HFFc6 (cell line): ENCODE measurements at places on chromosomes 1 and 21.

GRCh38 chr21:16571594-16571993, 841.8 kb downstream of the USP25 start:
- DNase-seq, result no peak

GRCh38 chr1:164753521-164754077, 194.6 kb downstream of the PBX1 start:
- DNase-seq, result no peak

DNA sequence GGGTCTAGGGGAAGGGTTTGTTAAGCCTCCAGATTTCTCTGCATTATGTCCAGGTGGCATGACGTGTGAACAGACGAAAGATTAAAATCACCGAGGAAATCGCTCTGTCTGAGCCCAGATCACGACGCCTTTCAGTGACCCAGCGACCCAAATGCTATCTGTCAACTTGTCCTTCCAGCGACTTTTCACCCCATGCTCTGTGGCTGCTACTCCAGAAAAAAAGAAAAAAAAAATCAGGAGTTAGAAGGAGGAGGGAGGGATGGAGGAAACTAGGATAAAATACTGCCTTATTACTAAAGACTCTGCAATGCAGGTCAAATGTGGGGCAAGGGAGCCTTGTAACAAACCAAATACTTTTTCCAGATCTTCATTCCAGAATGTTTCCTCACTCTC, 352.0 kb downstream of the NUF2 start:
- DNase-seq, result peak; percentile 63

- no peak for DNase-seq
Measured at GRCh38 chr21:29771491-29772066, 168.2 kb downstream of the GRIK1 start.

GRCh38 chr1:65079941-65080340, 68.1 kb upstream of the AK4 start:
- DNase-seq, result no peak

- no peak for DNase-seq
Measured at GRCh38 chr1:9251501-9251900, 16.9 kb downstream of the H6PD start.

GRCh38 chr1:40663324-40664166, 1.9 kb downstream of the RIMS3 start:
- DNase-seq, result no peak

DNA sequence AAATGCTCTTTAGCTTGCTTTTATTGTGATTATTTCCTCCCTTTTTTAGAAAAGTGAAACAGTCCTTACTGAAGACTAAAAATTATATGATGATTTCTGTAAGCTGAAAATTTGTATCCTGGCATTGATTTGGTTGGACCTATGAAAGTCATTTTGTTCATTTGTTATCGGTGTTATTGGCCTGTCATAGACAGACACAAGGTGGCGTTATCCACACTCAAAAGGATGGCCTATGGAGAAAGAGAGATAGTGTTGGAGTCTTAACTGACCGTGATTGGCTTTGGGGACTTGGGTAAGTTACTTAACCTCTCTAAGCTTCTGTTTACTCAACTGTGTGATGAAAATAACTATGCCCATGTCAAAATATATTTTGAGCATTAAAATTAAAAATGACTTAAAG, 203.6 kb upstream of the CHODL start:
- no peak for DNase-seq

GRCh38 chr1:60863131-60863530, 219.2 kb upstream of the NFIA start:
- DNase-seq, result no peak

DNA sequence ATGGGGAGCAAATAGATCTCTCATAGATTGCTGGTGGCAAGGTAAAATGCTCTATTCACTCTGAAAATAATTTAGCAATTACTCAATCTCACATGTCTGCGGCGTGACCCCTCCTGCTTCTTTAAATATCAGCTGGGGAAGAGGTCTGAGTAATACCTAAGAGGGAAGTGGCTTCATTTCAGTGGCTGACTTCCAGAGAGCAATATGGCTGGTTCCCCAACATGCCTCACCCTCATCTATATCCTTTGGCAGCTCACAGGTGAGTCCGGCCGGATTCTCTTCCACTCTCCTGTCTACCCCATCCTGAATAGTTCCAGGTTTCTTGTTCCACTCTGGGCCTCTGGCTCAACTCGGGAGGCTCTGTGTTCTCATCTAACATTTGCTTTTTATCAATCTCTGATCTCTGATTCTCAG, at the start of gene SLAMF7:
SLAMF7 (plus strand) TSS at position 150 of the 414 bp plus-strand sequence; CDS start at position 205, 55 bp downstream.
- DNase-seq, result no peak

DNA sequence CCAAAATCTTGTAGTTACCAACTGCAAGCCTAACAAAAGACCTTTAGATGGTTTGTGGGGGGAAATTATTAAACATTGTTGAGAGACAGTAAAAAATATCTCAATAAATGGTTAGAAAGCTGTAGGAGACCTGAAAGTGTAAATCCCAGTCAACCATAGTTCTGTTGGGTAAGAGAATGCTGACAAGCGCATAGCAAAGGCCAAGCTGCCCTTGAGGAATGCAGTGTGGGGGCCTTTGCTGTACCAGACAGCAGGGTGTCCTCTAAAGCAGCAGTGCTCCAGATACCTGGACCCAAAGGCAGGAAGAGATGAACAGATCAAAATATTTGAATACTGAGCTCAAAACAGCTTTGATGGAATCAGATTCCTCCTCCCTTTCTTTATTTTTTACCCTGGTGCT, 54.6 kb downstream of the OBSCN start:
- DNase-seq, result no peak

- DNase-seq, result no peak
Measured at GRCh38 chr21:22277341-22277740, 1279.1 kb downstream of the NCAM2 start.

DNA sequence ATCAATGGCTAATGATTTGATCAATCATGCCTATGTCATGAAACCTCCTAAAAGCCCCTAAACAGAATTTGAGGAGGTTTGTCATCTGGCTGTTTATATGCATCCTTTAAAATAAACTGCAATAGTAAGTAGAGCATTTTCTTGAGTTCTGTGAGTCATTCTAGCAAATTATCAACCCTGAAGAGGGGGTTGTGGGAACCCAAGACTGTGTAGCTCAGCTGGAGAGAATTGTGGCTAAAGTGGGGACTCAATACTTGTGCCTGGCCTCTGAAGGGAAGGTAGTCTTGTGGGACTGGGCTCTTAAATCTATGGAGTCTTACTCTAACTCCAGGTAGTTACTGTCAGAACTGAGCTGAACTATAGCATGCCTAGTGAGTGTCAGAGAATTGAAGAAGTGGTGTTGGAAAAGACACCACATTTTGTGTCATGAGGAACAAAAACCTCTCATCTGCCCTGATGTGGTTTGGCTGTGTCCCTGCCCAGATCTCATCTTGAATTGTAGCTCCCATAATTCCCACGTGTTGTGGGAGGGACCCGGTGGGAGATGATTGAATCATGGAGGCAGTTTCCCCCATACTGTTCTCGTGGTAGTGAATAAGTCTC, 402.4 kb downstream of the USH2A start:
- no peak for DNase-seq

DNA sequence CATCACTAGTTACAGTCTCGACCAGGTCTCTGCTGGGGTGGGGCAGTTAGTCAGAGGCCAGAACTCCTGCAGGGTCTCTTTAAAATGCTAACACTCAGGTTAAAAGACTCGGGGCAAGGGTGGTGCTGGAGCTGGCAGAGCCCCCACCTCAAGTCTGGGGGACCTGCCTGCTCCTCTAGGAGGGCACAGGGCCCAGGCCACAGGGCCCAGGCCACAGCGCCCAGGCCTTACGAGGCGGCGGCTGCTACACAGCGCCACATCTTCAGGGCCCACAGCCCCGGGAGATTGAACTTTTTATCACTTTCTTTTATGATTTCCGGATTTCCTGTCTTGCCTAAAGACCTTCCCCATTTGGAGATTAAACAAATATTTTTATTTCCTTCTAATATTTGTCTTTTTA, 10.4 kb downstream of the MPZ start:
- no peak for DNase-seq

DNA sequence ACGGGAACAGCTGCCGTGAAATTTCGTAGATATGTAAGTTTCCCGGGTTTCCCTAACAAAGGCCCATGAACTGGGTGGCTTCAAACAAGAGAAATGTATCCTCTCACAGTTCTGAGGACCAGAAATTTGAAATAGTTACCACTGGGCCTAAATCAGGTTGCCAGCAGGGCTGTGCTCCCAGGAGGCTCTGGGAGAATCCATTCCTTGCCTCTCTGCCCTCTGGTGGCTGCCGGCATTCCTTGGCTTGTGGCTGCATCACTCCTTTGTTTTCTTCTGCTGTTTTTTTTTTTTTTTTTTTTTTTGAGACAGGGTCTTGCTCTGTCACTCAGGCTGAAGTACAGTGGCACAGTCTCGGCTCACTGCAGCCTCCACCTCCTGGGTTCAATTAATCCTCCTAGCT, 23.7 kb downstream of the UMODL1 start:
- DNase-seq, result no peak

GRCh38 chr1:186806477-186806876, 22.3 kb upstream of the PLA2G4A start:
- peak; percentile 19 for DNase-seq

GRCh38 chr1:55359611-55360010, 144.4 kb upstream of the USP24 start:
- DNase-seq, result no peak

GRCh38 chr1:9449110-9449627, 90.1 kb upstream of the SLC25A33 start:
- no peak for DNase-seq

DNA sequence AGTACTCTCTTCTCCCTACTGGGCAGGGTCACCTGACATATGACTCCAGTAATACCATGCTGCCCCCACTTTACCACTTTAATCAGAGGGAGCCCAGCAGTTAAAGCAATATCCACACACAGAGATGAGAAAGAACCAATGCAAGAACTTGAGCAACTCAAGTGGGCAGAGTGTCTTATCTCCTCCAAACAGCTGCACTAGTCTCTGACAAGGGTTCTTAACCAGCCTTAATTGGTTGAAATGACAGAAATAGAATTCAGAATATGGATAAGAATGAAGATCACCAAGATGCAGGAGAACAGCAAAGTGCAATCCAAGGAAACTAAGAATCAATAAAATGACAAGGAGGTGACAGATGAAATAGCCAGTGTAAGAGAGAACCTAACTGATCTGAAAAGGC, 91.0 kb downstream of the KCNT2 start:
- DNase-seq, result no peak

GRCh38 chr1:231106347-231106746, 55.5 kb upstream of the TRIM67 start:
- peak; percentile 62 for DNase-seq

DNA sequence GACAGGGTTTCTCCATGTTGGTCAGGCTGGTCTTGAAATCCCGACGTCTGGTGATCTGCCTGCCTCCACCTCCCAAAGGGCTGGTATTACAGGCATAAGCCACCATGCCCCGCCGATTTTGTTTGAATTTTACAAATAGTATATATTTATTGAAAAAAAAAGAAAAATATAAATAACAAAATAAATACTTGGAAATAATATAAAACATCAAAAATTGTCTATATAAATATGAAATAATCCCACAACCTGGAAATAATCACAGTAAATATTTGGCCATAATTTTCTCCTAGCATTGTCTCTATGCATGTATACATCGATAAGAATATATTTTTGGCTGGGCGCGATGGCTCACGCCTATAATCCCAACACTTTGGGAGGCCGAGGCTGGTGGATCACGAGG, 2.7 kb upstream of the PLOD1 start:
- no peak for DNase-seq

DNA sequence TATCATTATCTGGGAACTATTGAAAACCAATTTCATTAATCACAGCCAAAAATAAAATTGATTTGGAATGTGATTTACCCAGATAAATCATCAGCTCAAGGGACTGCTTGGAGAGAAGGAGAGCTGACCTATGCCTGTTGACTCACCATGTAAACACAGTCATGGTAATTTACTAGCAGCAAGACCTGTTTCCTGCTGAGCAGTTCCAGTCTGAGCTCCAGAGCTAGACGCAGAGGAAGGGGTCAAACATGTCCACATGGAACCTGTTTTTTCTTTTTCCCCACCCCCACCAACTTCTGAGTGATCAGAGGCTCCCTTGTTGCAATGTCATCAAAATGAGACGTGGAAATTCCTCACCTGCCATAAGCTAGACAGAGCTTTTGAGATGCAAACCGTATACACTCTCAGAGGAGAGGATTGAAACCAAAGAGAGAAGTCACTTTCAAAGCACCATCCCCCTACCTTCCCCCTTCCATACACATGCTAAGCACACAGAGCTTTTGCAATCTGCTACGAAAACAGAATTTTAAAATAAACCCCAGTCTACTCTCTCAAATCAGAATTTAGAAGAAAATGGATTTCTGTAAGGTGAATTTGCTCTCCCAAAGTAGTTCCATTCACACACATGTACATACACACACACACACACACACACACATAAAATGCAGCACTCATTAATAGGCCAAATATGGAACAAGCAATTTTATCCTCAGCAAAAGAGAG, 55.9 kb upstream of the PTGFRN start:
- peak; percentile 75 for DNase-seq

DNA sequence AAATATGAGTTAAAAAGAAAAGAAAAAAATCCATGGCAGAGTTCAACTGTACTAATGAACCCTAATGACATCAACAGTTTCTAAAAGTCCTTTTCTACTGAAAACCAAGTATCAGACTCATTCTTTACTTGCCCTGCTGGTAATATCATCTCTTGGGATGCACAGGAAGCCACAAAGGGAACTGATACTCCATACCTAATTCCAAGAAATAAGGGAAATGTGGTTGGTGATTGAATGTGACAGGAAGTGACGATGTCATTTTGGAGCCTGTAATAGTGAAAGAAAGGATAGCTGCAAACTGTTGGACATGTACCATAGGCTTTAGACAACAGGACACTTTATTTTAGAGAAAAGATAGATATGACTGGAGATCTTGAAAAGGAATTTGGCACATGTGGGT, 98.7 kb upstream of the VAV3 start:
- DNase-seq, result no peak

DNA sequence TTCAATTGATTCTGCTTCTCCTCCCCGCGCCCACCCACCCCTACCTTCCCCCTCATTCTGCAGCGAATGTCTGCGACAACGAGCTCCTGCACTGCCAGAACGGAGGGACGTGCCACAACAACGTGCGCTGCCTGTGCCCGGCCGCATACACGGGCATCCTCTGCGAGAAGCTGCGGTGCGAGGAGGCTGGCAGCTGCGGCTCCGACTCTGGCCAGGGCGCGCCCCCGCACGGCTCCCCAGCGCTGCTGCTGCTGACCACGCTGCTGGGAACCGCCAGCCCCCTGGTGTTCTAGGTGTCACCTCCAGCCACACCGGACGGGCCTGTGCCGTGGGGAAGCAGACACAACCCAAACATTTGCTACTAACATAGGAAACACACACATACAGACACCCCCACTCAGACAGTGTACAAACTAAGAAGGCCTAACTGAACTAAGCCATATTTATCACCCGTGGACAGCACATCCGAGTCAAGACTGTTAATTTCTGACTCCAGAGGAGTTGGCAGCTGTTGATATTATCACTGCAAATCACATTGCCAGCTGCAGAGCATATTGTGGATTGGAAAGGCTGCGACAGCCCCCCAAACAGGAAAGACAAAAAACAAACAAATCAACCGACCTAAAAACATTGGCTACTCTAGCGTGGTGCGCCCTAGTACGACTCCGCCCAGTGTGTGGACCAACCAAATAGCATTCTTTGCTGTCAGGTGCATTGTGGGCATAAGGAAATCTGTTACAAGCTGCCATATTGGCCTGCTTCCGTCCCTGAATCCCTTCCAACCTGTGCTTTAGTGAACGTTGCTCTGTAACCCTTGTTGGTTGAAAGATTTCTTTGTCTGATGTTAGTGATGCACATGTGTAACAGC, 339.9 kb downstream of the NTNG1 start:
- no peak for DNase-seq
